ENCODE measurements at places on chromosomes 4 and X. TPM values are rescaled to one million over a fixed set of nuclear protein-coding genes. Genes with fewer than 3 reads are reported as not detected.
A peak's percentile ranks its signal among the peaks of the same experiment; 100 is the strongest.

- no peak for DNase-seq
Measured at GRCh38 chrX:98029861-98030260, 1146.2 kb downstream of the RPA4 start.

DNA sequence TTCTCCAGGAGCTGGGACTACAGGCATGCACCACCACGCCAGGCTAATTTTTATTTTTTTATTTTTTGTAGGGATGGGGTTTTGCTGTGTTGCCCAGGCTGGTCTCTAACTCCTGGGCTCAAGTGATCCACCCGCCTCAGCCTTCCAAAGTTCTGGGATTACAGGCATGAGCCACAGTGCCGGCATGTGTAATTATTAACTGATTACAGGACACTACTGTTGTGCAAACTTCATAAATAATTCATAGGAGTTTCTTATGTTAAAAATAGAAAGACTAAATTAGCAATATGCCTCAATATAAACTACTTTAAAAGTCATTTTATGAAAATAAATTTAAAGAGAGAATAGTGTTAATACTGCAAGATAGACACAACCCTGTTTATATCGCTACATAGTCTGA, 221.9 kb downstream of the SNCA start:
- no peak for DNase-seq

GRCh38 chrX:11558972-11559371, 106.7 kb downstream of the ARHGAP6 start:
- DNase-seq, result no peak

- DNase-seq, result peak; percentile 35
Measured at GRCh38 chr4:9898596-9899305, 117.3 kb downstream of the DRD5 start.

GRCh38 chr4:87853108-87853507, 20.3 kb downstream of the MEPE start:
- DNase-seq, result peak; percentile 23

DNA sequence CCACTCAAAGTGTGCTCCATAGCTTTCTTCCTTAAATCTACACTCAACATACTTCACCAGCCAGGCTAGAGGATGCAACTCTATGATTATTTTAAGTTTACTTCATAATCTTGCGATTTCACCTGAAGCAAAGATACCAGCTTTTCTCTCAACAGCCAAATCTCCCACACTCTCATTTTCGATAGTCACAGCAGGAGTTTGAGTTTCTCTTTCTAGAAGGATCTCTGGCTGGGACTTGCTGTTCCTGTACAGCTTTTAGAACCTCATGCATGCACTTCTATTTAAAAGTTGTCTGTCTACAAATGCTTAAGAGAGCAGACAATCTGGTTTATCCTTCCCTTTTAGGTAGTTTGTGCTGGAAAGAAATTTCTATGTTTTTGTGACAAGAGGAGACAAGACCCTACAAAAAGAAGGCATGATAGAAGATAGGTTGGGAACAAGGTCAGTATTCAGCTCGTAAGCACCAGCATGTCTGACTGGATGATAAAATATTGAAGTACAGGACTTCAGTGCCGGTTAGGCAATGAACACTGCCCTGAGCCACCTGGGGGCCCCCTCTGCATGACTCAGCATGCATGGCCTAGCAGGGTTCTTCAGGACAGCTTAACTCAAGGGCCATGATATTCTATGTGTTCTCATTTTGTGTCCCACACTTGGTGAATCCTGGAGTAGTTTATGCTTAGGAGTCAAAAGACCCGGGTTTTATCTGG, 65.6 kb downstream of the ATXN3L start:
- no peak for DNase-seq

DNA sequence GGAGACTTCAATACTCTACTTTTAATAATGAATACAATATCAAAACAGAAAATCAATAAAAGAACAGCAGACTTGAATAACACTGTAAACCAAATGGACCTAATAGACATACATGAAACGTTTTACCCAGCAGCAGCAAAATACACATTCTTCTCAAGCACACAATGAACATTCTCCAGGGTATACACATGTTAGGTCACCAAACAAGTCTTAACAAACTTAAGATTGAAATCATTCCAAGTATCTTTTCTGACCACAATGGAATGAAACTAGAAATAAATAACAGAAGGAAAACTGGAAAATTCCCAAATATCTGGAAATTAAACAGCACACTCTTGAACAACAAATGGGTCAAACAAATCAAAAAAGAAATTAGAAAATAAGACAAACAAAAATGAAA, 145.0 kb upstream of the CT83 start:
- DNase-seq, result no peak

GRCh38 chr4:137735561-137736104, 203.3 kb upstream of the PCDH18 start:
- DNase-seq, result no peak

DNA sequence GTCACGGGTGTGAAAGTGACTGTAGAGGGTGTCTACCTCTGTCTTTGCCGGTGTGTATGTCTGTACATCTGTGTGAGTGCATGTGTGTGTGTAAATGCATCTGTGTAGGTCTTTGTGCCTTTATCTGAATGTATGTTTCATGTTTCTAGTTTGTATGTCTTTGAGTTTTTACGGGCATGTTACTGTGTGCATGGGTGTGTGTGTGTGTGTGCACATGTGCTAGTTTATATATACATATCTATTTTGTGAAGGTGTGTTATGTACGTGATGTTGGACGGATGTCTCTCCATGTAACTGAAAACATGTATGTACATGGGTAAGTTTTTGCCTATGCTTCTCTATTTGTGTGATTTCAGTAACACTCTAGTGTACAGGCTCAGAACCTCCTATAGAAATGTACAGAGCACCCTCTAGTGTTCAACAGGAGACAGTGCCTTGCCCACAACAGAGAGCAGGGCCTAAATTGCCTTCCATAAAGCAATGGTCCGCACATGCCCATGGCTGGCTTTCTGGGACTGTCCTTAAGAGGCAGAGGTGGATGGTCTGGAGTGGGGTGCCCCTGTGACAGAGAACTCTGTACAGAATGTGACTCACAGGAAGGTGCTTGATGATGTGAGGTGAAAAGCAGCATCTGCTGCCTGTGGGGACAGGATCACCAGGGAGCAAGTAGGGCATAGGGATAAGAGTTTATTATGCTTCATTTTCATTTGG, 343.5 kb downstream of the RAPGEF2 start:
- peak; percentile 62 for DNase-seq

GRCh38 chrX:15745179-15745578, 7.1 kb downstream of the CA5B start:
- no peak for DNase-seq

- no peak for DNase-seq
Measured at GRCh38 chrX:106484233-106484632, 127.5 kb upstream of the RADX start.

- DNase-seq, result no peak
Measured at GRCh38 chr4:124555959-124556358, 156.6 kb downstream of the ANKRD50 start.

DNA sequence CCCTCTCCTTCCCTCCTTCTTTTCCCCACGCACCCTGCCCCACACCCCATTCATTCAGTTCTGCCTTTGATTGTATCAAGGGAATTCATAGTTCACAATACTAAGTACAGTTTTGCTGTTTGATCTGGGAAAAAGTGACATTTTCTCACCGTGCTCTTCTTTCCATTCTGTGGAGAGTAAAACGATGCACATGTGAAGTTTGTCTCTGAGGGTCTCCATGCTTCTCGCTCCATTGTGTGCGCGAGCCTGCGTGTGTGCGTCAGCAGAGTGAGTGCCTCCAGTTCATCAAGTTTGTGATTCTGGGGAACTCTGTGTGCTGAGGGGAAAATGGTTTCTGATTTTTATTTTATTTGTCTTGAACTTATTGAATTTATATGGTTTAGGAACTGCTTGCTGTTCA, 1.9 kb downstream of the STK26 start:
- DNase-seq, result no peak

GRCh38 chr4:145805490-145805889, 125.5 kb downstream of the C4orf51 start:
- DNase-seq, result no peak

GRCh38 chr4:1608821-1609500, 75.2 kb downstream of the FAM53A start:
- no peak for DNase-seq

GRCh38 chrX:70422851-70423341, at the start of gene GDPD2:
Gene GDPD2 (plus strand): TSS chrX:70423314. CDS start chrX:70424985, 1,671 bp downstream.
- DNase-seq, result no peak

DNA sequence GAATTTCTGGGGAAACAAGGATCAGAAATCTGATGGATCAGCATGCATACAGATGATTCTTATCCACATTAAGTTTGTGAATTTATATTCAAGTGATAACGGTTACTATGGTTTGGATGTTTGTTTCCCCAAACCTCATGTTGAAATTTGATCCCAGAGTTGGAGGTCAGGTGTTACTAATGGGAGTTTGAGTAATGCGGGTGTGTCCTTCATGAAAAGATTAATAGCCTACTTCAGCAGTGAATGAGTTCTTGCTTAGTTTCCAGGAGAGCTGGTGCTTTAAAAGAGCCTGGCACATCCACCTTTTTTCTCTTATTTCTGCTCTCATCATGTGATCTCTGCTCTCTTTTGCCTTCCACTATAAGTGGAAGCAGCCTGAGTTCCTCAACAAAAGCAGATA, 712.4 kb downstream of the IL1RAPL1 start:
- no peak for DNase-seq

- DNase-seq, result no peak
Measured at GRCh38 chr4:106502106-106502699, 133.6 kb upstream of the GIMD1 start.

- DNase-seq, result peak; percentile 9
Measured at GRCh38 chr4:113684534-113685091, 76.9 kb downstream of the CAMK2D start.

- DNase-seq, result no peak
Measured at GRCh38 chr4:139017861-139018260, 2.3 kb downstream of the NOCT start.

GRCh38 chrX:108270739-108271396, 167.4 kb downstream of the COL4A6 start:
- peak; percentile 0 for DNase-seq

- DNase-seq, result no peak
Measured at GRCh38 chrX:119489212-119490074, 21.2 kb downstream of the SLC25A5 start.

DNA sequence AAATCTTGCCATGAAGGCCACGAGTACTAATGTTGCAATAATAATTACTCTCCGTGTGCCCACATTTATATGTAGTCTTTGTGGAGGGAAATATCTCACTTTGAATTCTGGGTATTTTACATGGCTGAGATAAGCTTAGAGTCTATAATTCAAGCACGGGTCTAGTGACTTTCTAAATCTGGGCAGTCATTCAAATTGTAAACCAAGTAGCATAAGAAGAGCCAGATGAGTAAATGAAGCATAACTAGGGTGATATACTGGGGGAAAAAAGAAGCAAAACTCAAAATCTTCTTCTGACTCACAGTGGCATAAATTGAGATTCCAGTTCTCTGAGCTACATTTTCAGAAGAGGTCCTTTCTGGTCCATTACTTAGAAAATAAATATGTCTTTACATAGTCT, 53.0 kb downstream of the MAPK10 start:
- DNase-seq, result no peak

GRCh38 chr4:143359644-143360193, 23.0 kb downstream of the GAB1 start:
- DNase-seq, result peak; percentile 23

GRCh38 chrX:964831-965416, 247.5 kb downstream of the CRLF2 start:
- no peak for DNase-seq

DNA sequence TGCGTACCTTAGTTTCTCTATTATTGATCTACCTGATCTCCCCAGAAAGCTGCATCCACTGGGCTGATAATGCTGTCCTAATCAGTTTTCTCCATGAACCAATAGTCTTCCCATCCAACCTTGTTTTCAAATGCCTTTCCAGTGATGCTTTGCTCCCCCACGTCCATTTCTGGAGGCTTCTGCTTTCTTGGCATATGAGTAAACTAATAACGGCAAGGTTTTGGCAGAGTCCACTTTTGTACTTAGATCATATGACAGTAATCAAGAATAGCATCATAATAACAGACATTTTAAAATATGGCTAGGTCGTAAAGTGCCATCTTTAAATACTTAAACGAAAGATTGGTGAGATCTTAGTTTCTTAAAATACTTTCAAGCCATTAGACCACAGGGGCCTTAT, 38.4 kb upstream of the FAM9B start:
- peak; percentile 11 for DNase-seq

Gene PRDM5
- total RNA-seq, result 37.0 TPM

Gene PDGFC
- total RNA-seq, result 32.6 TPM

Gene CFAP299
- total RNA-seq, result not detected

Gene PAGE2
- not detected for total RNA-seq

Gene GNRHR
- total RNA-seq, result not detected

Gene MAGEA10
- not detected for total RNA-seq

Gene NDUFB11
- 64.8 TPM for total RNA-seq

Gene PABPC1L2A
- not detected for total RNA-seq

Gene GABRE
- 173 TPM for total RNA-seq

Gene TEX13D
- total RNA-seq, result not detected

Gene LCORL
- total RNA-seq, result 21.2 TPM

Gene SRPX2
- total RNA-seq, result 11.2 TPM

Measured in skin of body (tissue), 3 donors.